ENCODE measurements at places on chromosomes 4 and X. TPM values are rescaled to one million over a fixed set of nuclear protein-coding genes. Genes with fewer than 3 reads are reported as not detected.

SRPX gene
- total RNA-seq, result 1.2 TPM

DNA sequence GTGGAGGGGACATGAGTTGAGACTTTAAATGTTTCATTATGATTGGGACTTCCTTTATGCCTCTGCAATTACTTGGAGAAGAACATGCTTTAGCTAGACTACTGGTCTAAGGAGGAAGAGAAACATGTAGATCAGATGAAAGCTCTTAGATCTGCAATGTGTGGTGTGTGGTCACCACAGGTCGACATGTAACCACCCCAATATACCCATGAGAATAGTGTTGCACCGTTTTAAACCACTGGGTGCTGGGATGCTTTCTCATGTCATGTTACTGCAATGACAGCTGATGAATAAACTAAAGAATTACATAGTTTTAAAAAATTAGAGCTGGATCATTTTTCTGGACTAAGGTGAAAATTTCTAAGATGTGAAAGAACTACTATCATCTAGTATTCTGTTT lies 1039.7 kb downstream of the RAPGEF2 start:
- DNase-seq, result no peak

- no peak for DNase-seq
These were observed 1.6 kb downstream of the SEPTIN11 start for GRCh38 chr4:76950956-76951671.

DNA sequence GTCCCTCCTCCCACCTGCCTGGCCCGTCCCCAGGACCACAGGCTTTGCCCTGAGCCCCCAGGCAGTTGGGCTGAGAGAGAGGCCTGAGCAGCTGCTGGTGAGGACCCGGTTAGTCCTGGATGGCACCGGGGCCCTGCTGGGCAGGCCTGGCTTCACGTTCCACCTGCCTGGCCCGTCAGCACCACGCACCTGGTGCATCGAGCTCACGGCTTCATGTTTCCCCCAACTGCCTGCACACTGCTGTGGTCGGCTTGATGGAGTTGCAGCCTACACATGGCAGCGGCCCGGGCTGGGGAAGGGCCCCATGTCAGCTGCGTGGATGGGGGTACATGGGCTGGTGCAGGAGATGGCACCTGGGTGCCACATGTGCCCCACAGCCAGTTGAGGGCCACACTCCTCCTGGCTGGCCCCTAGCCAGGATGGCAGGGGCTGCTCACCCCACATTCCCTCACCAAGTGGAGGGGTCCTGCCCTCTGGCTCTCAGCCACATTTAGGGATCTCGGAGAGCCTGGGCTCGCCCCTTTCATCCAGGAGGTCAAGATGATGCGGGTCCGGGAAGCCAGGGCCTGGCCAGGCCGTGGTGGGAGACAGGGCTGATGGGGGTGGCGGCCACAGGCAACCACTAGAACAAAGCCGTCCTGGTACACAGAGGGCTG lies 28.5 kb downstream of the NKX1-1 start:
- no peak for DNase-seq

- peak; percentile 30 for DNase-seq
These were observed 21.0 kb upstream of the TMSB15B start for GRCh38 chrX:103941201-103941975.

DNA sequence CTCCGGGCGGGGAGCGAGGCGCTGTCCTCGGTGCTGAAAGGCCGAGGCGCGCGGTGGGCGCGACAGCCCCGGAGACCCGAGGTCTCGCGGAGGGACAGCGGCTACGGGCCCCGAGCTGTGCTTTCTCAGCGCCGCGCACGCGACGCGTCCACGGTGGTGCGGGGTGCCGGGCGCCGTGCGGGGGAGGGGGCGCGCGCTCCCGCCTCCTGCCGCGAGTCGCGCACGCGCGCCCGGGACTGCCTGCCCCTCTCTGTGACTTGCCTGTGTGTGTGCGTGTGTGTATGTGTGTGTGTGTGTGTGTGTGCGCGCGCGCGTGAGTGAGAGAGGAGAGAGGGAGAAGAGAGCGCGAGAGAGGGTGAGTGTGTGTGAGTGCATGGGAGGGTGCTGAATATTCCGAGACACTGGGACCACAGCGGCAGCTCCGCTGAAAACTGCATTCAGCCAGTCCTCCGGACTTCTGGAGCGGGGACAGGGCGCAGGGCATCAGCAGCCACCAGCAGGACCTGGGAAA lies at the start of gene GRIA2:
Gene GRIA2 (plus strand): TSS at position 358 of the 511 bp plus-strand sequence. CDS start 315 bp downstream, outside the sequence.
- DNase-seq, result no peak

- no peak for DNase-seq
These were observed 36.5 kb downstream of the FBXW7 start for GRCh38 chr4:152499344-152499743.

PCDH19 gene
- 0.02 TPM for total RNA-seq

DNA sequence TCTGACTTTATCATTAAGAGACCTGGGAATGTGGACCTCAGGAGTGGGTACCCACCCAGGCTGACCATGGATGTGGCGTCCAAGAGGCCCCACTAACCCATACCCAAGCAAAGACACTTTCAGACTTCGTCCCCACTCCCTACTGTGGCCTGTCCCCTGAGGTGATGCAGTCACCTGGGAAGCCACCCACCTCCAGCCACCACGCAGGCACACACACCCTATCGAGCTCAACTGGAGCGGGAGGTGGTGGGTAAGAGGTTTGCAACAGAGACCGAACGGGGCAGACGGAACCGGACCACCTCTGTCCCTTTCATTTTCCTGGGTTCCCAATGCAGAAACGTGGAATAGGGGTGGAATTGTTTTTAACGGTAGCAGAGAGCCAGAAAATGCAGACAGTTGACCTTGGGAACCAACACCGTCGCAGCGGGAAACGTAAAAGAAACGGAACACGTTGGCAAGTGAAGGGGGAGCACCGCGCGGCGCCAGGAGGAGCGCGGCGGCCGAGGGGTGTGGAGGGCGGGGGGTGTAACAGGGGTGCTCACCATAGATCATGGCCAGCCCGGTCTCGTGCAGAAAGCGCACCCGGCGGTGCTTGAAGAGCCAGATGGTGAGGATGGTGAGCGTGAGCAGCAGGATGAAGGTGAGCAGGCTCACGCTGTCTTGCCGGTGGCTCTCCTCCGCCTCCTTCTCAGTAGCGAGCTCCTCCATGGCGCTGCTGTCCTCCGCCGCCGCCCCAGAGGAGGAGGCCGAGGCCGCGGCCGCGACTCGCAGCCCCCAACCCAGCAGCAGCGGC lies 559 bp downstream of the SLC9A7 start:
- peak; percentile 12 for DNase-seq

PDLIM3 gene
- 0.51 TPM for total RNA-seq

PHKA1 gene
- 7.8 TPM for total RNA-seq

CLTRN gene
- total RNA-seq, result 61.4 TPM

DNA sequence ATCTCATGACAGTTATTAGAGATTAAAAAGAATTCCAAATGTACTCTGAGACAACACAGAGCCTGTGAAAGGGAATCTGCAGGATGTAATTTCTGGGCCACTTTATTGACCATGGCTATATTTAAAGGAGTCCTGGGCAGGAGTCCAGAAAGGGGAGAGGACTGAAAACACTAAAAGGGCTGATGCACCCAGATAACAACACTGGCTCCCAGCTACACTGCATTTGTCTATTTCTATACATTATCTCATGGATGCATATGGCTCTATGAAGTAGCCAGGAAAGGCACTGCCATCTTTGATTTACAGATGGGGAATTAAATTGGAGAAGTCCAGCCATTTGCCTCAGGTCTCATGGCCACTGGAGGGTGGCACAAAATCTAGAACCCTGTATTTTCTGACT lies 56.0 kb downstream of the MED28 start:
- no peak for DNase-seq

SYNPO2 gene
- total RNA-seq, result 0.17 TPM

DNA sequence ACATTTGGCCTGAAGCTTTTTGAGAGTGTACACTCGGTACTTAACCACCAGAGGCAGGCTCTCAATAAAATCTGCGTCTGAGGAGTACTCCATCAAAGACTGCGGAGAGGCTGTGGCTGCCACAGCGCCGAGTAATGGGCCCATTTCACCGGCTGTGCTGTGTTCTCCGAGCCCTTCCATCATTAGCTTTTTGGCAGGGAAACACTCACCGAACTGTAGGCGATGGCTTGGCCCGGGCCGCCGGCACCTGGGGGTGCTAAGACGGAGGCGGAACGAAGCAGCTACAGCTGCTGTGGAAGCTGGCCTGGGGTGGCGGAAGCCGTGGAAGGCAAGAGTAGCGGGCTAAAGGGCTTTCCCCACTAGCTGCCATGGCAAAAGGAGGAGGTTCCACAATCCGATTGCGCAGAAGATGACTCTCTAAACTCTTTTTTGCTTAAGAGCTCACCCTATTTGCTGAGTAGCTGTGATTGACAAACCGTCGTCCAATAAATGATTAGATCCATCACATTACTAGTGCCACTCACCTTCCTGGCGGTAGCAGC lies 48.5 kb upstream of the PABPC1L2A start:
- DNase-seq, result no peak

DNA sequence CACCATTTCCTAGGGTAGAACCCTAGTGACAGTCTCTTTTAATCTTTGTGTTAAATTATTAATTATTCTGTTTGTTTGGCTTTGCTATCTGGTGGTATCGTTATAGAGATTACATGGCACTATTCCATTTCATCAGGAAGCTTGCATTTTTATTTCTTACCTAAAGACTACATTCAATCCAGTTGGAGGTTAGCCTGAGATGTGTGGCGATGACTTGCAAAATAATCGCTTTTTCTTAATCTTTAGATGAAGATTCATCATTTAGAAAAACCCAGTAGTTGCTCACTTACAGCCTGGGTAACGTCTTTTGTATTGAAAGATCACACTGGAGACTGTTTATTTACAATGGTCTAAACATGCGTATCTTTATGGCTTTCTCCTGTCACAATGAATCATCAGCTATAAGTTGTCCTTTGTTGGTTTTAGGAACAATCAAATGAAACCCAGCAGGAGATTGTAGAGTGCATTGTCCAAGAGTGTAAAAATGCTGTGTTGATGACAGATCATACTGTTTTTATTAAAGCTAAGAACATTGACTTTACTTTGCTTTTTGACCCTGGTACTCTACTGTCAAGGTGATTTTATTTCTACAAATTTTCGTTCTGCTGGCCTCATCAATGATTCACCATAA lies 281.7 kb upstream of the PITX2 start:
- no peak for DNase-seq

TEX13D gene
- not detected for total RNA-seq

- no peak for DNase-seq
These were observed 3.2 kb downstream of the KDR start for GRCh38 chr4:55122235-55122634.

- no peak for DNase-seq
These were observed 112.1 kb upstream of the GPC4 start for GRCh38 chrX:133527415-133527814.

GLA gene
- 61.2 TPM for total RNA-seq

- DNase-seq, result no peak
These were observed 12.0 kb downstream of the CPLX1 start for GRCh38 chr4:813900-814299.

PAGE2 gene
- not detected for total RNA-seq

CLIC2 gene
- 0.59 TPM for total RNA-seq

DNA sequence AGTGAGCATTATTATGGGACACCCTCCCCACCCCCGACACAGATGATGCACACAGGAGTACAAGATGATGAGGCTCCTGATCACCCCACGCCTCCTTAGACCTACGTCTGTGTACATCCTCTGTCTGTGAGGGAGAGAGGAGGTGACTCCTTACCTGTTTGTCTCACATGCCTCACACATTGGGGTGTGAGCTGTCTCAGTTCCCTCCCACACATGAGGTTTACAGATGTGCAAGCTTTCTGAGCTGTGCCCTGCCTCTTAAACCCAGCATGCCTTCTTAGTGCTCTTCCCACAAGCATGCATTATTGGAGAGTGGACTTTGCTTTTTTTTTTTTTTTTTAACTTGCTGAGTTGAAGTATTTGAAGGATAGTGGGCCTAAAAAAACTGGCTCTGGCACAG lies 76.7 kb downstream of the CLCN5 start:
- DNase-seq, result no peak

CCDC110 gene
- total RNA-seq, result not detected

SLIT2 gene
- 3.8 TPM for total RNA-seq

GRCh38 chr4:138389976-138390685 lies 148.0 kb upstream of the SLC7A11 start:
- DNase-seq, result no peak

DNA sequence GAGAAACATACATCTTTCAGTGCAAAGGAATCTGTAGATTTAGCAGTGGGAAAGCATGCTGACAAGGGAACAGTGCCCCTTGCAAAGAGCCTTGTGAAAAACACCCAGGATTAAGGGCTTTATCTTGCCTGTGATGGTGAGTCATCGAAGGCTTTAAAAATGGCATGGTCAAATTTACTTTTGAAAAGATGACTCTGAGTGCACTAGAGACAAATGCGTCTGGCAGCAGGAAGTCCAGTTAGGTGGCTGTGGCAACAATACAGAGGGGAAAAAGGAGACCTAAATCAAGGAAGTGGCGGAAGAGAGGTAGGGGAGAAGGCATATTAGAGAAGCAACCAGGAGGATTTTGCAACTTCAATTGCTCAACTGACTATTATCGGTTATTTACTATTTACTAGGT lies 472.6 kb upstream of the CPEB2 start:
- no peak for DNase-seq

GRCh38 chr4:63430105-63430504 lies 979.1 kb downstream of the TECRL start:
- no peak for DNase-seq

DNA sequence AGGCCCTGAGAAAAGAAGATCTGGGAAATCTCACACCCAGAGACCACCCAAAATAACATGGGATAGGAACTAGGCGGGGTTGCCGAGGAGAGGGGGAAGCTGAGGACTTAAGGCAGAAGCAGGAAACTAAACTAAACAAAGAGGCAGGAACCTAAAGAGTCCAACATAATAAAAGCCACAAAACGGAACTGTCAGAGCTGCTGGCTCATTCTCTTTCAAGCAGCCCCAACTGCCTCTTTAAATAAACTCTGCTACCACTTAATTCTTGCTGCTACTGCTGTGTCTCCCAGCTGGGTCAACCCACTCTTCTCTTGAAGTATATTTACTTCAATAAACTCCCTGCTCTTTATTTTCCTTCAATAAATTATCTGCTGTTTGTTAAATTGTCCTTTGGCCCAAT lies 44.5 kb downstream of the MAGEB16 start:
- DNase-seq, result no peak

- DNase-seq, result no peak
These were observed 14.1 kb downstream of the HPSE start for GRCh38 chr4:83320548-83320947.

DNA sequence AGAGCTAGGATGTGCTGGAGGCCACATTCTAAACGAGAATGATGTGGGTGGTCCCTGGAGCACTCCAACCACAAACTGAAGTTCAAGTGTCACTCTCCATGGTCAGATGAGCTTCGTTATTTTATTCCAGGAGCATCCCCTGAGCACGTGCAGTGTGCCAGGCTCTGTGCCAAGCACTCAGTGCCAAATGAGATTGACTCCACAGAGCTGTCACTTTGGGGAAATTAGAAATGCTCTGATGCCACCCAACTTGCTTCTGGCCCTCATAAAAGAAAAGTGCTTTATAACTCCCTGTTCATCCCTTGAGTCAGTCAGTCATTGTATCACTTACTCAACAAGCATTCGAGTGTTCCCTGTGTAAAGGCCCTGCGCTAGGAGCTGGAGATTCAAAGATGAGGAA lies 91.2 kb downstream of the RTL5 start:
- no peak for DNase-seq

GRCh38 chr4:70577220-70577927 lies 14.7 kb upstream of the AMBN start:
- no peak for DNase-seq

S100G gene
- not detected for total RNA-seq

GRCh38 chrX:12309040-12309743 lies 170.9 kb downstream of the FRMPD4 start:
- DNase-seq, result no peak

SSX2 gene
- not detected for total RNA-seq

GRCh38 chr4:179755322-179755721 lies 2313.1 kb upstream of the AGA start:
- no peak for DNase-seq

Measured in Calu3 (cell line).